Activated CD8-positive, alpha-beta T cell treated with anti-CD3 and anti-CD28 coated beads, Interleukin-2, amount 10 ng/mL, durations not matched to agents 7 days and 5 days (primary cell): ENCODE measurements at places on chromosomes 12 and 14.

- DNase-seq = no peak
These were observed 841.7 kb downstream of the NRXN3 start for GRCh38 chr14:79011920-79012204.

GRCh38 chr12:52079576-52080402 lies at the start of gene SMIM41:
TSS of gene SMIM41 (plus strand) at chr12:52079704. CDS start at chr12:52079780, 76 bp downstream.
- DNase-seq = no peak

DNA sequence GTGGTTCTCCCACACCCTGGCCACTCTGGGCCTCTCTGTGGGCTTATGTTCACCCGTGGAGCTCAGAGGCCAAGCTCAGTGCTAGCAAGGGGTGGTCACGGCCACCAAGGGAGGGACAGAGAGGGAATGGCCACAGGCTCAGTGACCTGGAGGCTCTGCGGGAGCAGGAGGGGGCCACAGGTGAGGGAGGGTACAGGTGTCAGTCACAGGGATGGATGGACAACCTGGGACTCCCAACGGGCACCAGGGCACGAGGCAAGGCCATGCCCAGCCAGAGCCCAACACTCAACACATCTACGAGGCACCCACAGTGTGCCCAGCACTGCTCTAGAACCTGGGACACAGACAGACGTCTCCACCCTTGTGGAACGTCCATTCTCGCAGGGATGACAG lies 11.3 kb downstream of the NCOR2 start:
- DNase-seq = no peak

DNA sequence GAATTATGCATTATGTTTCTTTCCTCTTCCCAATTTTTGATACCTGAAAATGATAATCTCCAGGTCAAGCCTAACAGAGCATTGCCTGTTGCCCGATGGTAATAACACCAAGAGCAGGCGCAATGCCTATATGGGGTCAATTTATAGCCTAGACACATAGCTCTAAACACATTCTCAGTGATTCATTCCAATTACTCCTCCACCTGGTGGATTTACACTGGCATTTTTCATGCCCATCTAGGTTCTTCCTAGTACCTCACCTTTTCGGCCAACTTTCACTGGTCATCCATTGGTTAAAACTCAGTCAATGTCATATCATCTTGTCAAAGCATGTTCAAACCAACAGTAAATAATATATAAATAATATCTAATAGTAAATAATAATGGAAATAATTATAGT lies 53.1 kb downstream of the EIF2S3B start:
- DNase-seq = peak; percentile 35

- DNase-seq = peak; percentile 35
These were observed 58.3 kb upstream of the EEA1 start for GRCh38 chr12:92987362-92987761.

DNA sequence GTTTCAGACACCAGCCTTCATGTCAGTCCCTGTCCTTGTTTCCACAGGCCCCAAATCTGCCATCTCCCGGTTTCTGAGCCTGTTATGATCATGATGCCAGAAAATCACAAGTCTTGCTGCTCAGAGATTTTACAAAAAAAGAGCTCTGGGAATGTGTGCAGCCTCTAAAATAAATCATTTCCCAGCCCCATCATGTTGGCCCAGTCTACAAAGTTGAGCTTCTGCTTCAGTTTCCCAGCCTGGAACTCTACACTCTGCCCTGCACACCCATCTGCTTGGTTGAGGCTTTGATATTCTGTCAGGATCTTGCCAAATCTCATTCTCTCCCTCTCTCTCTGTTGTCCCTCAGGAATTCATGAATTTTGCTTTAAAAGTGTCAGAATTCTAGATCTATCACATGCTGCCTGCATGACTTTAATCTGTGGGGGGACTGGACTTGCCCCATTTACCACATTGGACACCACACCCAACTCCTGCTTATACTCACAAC lies 45.5 kb downstream of the NELL2 start:
- DNase-seq = no peak

DNA sequence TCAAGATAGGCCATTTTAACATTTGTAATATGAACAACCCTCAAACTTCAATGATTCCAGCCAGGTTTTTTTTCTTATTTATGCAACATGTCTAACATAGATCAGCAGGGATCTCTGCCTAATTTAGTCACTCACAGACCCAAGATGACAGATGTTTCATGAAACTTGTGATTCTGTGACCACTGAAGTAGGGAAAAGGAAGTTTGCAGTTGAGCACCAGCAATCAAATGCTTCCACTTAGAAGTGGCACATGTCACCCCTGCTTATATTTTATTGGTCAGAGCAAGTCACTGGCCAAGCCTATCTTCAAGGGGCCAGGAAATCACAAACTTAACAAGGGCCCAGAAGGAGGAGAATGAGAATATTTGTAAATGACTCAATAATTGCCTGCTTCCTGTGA lies 150.6 kb downstream of the BCAT1 start:
- no peak for DNase-seq

- no peak for DNase-seq
These were observed 25.7 kb downstream of the AQP6 start for GRCh38 chr12:49998453-49998852.

GRCh38 chr14:47744155-47744554 lies 68.8 kb upstream of the MDGA2 start:
- DNase-seq = no peak

GRCh38 chr12:48828293-48828692 lies 10.0 kb downstream of the CACNB3 start:
- no peak for DNase-seq

- DNase-seq = no peak
These were observed at the start of gene TGM1 for GRCh38 chr14:24262821-24263733. TSS of gene TGM1 (minus strand) at chr14:24263177. CDS start at chr14:24262352, 825 bp downstream.

DNA sequence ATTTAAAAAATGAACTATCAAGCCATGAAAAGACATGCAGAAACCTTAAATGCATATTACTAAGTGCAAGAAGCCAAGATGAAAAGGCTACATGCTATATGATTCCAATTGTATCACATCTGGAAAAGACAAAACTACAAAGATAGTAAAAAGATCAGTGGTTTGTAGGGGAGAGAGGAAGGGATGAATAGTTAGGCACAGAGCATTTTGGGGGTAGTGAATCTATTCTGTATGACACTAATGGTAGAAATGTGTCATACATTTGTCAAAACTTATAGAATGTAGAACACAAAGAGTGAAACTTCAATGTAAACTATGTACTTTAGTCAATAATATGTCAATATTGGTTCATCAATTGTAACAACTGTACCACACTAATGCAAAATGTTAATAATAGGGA lies 20.8 kb downstream of the TXNDC16 start:
- no peak for DNase-seq

DNA sequence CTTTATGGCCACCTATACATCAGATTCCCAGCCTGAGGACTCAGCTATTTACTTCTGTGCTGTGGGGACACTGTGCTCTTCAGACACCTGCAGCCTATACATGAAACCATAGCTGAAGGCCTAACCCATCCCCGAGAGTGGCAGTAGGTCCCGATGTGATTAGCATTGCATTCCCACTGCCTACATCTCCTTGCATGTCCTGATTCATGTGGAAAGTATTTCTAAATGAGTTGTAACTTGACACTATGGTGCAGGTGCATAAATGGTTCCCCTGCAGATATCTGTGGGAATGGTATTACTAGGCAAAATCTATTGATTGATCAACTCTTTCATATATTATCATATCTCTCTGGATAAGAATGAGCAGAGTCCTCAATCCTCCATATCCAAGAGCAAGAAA lies 433.5 kb downstream of the DAD1 start:
- no peak for DNase-seq

DNA sequence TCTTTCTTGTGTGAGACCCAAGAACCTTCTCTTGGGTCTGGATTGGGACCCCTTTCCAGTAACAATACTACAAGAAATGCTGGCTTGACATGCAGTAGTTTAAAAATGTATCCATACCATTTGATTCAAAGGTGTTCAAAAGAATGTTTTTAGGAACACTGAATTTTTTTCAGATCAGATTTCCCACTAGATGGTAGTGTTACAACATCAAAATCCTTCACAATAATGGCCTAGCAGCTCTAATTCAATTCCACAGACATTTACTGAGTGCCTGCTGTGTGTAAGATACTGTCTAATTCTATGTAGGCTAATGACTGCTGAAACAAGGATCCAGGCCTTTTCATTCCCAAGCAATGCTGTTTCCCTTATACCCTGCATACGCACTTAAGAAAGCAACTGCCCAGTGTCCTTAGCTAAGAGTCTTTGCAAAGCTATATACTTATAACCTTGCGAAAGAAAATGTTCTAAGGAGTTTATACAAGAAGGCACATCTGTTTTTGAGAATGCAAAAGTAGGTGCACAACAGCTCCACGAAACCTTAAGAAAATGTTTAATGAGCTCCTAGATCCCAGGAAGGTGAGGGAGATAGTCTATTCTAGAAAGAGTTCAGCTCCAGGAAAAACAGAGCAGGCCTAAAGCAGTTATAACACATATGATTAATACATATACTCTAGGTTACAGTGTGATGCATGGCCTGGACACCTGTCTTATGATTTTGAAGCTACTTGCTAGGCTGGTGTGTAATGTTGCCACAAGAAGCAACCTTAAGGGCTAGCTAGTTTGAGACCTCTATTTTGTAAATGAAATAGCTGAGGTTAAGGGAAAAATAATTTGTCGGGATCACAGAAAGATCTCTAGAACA lies 50.9 kb upstream of the PKP2 start:
- DNase-seq = no peak

GRCh38 chr14:69501423-69501838 lies 16.9 kb downstream of the PLEKHD1 start:
- no peak for DNase-seq

GRCh38 chr14:74176400-74176793 lies 62.9 kb upstream of the VSX2 start:
- DNase-seq = no peak

GRCh38 chr12:1795221-1795784 lies 25.1 kb upstream of the LRTM2 start:
- no peak for DNase-seq

DNA sequence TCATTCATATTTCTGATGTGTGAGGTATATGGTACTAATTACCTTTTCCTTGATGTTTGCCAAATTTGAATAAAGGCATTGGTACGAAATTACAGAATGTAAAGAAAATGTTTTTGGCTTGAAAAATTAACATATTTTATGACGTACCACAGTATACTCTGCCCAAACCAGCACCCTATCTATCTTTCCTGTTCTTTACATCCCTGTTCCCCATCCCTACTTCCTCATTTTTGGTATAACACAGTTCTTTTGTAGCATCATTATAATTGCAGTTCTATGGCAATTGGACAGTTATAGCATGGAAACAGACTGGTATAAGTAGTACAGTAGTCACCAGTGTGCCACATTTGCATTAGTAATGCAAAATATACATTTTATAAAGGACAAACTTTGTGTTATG lies 7.0 kb upstream of the CCT2 start:
- no peak for DNase-seq

- DNase-seq = no peak
These were observed 31.4 kb downstream of the NUBPL start for GRCh38 chr14:31592631-31593030.

GRCh38 chr12:15427913-15428312 lies 105.6 kb downstream of the PTPRO start:
- DNase-seq = no peak

DNA sequence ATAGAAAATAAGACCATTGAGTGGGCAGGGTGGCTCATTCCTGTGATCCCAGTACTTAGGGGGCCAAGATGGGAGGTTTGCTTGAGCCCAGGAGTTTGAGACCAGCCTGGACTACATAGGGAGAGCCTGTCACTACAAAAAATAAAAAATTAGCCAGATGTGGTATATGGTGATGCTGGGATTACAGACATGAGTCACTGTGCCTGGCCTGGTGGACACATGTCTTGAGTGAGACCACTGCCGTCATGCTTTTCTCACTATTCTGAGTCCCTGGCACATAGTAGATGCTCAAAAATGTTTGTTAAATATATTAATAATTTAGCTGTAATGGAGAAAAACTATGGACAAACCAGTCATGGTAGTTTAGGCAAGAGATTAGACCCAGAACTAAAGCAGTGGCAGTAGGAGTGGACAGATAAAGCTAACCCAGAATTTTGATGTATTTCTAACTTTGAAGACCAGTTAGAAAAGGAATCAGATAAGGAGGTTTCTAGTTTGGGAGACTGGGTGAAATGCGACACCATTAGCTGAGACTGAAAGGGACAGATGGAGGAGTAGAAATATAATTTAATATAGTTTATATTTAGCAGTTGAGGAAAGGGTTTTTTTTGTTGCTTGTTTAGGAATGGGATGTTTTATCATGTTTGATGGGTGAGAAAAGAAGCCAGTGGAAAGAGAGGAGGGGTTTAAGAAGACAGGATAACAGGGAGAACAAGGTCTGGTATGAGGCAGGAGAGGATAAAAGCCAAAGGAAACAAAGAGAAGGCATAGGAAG lies 7.4 kb upstream of the PTGES3 start:
- no peak for DNase-seq

- DNase-seq = no peak
These were observed 11.2 kb downstream of the PSMA6 start for GRCh38 chr14:35303149-35303935.

DNA sequence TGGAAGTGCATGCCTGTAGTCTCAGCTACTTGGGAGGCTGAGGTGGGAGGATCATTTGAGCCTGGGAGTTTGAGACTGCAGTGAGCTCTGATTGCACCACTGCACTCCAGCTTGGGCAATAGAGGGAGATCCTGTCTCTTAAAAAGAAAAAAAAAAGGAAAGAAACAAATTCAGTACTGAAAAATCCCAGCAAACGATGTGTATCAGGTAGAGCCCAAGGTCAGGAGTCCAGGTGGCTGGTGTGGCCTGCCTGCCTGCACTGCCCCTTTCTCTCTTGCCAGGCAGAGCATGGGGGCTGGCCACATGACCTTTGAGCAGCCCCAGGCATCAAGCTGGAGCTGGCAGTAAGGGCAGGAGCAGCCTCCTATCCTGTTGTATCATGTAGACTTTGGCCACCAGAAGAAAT lies 31.8 kb downstream of the ELK3 start:
- no peak for DNase-seq

DNA sequence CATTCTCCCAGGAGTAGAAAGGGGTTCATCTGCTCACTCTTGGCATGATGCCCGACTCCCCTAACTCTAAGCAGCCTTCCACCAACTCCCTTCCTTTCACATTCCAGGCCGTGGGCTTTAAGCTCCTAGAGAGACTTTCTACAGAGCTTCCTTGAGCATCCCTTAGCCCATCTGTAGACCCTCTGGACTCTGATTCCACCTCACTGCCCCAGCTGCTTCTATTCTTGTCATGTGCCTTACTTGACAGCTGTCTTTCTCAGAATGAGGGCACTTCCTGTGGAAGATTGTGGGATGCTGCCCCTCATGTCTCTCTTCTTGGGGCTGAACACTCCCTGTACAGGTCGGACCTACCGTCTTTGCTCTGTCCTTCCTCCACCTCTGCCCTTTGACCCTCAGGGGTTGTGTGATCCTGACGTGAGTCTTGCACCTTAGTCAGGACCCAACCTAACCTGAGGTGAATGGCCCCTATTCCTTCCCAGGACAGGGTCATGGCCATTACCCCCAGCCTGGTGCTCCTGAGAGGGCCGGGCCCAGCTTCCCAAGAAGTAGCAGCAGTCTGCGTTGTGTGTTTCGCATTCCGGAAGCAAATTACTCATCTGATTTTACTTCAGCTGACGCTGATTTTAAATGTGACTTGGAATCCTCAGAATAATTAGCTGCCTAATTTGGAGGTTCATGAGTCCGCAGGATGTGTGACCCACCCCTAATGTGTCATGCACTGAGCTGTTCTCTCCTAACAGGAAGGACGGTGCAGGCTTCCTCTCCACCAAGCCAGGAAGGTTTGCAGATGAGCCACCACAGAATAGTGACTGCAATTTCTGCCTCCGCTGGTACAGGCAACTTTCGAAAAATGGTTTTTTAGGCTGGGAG lies 2.7 kb upstream of the GALNT6 start:
- peak; percentile 70 for DNase-seq

GRCh38 chr14:99512571-99513182 lies 31.5 kb downstream of the CCNK start:
- DNase-seq = no peak
